Stimulated activated CD4-positive, alpha-beta T cell treated with anti-CD3 and anti-CD28 coated beads, TNF-alpha, amount 100 ng/mL, for 1 hour (primary cell): ENCODE measurements at places on chromosomes 4 and X.

DNA sequence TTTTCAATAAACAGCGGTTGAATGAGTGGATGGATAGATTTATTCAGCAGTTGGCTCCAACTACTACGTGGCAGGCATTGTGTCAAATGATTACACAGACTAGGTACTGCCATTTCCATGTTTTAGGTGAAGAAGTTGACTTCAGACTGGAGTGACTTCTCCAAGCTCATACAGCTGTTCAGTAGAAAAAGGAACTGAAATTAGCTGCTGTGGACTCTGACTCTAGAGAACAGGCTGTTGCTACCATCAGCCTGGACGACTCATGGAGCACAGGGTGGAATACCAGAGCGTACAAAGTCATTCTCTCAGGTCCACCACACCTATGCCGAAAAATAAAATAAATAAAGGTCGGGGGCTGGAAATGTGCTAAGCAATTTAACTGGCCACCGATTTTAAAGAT is 45.3 kb downstream of the TENM3 start:
- DNase-seq = no peak

- no peak for DNase-seq
These were observed 104.6 kb downstream of the TMEM144 start for GRCh38 chr4:158314756-158315487.

- no peak for DNase-seq
These were observed 53.9 kb downstream of the PAPSS1 start for GRCh38 chr4:107666134-107666533.

DNA sequence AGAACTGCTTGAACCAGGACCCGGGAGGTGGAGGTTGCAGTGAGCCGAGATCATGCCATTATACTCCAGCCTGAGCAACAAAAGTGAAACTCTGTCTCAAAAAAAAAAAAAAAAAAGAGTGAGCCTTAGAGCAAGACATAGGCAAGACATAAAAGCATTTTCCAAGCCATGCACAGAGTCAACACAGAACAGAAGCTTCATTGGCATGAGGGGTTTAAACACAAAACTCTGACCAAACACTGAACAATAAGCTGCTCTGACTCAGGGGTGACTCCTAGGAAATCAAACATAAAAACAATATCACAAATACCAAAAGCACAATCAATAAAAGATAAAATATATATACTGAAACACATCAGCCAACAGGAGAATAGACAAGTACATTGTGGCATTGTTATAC is 136.8 kb downstream of the PLS3 start:
- DNase-seq = no peak

DNA sequence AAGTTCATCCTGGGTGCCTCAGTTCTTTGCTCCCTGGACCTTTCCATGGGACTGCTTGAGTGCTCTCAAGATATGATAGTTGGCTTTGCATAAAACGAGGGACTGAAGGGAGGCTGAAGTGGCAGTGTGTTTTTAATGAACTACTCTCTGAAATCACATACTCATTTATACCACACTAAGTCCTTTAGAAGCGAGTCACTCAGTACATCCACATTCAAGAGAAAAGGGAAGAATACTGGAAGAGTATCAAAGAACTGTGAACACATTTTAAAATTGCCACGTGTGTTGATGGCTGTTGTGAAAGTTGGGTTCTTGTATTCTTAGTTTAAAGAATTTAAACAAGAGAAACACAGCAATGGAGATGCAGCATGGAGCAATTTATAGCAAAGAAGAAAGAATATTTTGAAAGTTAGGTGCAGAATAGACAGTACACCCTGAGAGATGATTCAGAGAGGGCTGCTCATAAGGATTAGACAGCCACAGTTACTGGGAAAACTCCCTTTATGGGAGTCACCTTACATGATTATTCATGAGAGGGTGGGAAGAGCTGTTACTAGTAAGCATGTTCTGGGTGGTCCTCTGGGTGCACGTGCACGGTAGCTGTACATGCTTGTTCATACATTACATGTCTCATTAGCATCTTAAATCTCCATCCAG is 380.7 kb downstream of the ADGRL3 start:
- no peak for DNase-seq

GRCh38 chr4:36283912-36284465 is 2.6 kb downstream of the DTHD1 start:
- no peak for DNase-seq

DNA sequence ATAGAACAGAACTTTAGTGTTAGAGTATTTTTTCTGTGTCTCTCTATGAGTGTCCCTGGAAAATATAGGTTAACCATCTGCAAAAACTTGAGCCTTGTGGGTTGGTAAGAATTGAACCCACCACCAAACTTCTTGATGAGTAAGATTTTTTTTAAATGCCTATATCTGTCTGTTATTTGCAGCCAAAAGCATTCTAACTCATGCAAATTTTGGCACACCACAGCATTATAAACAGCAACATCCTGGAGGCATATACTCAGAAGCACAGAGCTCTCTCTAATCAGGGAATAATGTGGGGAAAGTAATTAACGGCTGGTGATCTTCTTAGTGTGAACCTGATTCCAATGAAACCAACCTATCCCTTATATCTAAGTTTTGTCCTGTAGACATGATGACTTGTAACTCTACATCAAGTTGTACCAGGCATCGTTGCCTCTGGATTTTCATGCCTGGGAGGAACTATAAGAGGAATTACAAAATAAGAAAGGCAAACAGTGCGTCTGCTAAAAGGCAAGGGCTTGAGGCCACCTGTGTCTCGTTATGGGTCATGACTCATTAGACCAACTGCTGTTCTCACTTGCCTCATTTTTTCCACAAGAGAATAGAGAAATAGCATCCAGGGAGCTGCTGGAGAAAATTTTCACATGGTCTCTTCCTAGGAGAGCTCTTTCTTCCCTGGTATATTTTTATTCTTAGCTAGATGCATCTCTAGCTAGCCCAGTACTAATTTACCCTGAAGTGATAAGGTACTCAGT is 202.4 kb downstream of the CHIC2 start:
- no peak for DNase-seq
